Stimulated activated CD4-positive, alpha-beta T cell treated with anti-CD3 and anti-CD28 coated beads, Interleukin-1b, Interleukin-23, amount 100 ng/mL, for 24 hours (primary cell): ENCODE measurements at places on chromosomes 1 and 21.

- peak; percentile 30 for DNase-seq
Observed at GRCh38 chr1:13702425-13703127, 2.6 kb downstream of the PRDM2 start.

DNA sequence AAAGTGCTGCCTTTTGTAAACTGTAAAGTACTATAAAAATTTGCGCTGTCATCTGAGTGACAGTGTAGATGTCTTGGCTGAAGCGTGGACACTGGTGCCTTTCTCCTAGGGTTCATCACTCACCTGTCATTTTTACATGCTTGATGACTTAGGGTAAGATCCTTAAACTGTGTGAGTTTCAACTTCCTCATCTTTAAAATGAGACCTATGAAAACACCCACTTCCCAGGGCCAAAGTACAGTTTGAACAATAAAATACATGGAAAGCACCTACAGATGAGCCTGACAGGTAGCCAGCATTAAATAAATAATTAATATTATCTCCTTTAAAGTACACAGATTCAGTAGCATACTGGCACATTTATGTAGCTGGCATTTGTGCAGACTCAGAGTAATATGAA is 309.9 kb downstream of the CHRM3 start:
- no peak for DNase-seq

GRCh38 chr1:45221716-45222115 is 15.3 kb upstream of the ZSWIM5 start:
- DNase-seq: no peak

GRCh38 chr1:203609979-203610493 is 16.6 kb upstream of the ATP2B4 start:
- no peak for DNase-seq

DNA sequence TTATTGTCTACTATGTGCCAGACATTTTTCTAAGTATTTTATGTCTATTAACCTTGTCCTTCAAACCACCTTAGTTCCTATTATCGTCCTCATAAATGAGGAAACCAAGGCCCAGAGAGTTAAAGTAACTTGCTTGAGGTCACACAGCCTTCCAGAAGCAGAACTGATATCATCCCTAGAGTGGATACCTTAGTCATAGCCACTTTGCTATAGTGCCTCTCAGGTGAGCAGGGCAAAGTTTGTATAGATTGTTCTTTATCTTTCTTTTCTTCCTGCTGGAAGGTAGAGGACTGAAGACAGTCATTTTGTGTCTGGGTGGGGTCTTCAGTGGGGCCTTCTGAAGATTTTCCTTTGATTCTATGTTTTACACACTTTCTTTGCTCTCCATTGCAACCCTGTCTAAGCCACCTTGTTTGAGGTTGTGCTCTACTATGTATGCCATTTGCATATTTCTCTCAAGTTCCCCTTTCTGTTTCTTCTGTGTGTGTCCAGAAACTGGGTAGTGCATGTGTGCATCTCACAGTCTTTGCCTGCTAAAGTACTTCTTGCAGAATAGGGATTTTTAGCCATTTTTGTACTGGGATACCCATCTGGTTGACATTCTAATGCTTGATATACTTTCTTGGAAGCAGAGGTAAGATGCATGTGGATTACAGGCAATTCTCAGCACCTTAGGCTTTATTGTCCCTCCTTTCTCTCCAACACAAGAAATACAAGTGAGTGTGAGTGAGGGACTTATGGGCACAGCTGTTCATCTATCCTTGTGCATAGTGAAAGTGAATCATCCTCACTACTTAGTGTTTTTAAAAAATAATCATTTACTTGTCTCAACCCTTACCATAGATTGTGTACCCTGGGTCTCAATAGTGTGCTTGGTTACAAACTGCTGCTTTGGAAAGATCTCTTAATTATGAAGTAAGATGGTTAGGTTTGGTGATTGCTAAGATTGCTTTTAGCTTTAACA is 207.6 kb upstream of the HMCN1 start:
- no peak for DNase-seq

DNA sequence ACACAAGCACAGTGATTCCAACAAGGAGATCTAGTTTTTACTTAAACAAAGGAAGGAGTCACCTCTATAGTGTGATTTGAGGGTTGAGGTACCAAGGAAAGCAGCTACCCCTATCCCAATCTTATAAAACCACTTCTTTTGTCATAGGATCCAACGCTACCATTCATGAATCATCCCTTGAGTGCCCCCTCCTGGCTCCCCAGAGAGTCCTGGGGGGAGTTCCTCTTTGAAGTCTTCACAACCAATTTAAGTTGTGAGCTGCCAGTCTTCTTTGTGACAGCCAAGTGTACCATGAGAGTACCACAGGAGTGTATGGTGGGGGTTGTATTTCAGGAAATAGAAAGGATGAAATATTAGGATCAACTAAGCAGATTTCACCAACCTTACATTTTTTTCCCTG is 39.1 kb upstream of the NHLH2 start:
- DNase-seq: no peak
